PC-3 (cell line): ENCODE measurements at places on chromosomes 7 and 10.
A peak's percentile ranks its signal among the peaks of the same experiment; 100 is the strongest.

- no peak for DNase-seq
Observed at GRCh38 chr7:117024811-117025210, 71.5 kb downstream of the ST7 start.

DNA sequence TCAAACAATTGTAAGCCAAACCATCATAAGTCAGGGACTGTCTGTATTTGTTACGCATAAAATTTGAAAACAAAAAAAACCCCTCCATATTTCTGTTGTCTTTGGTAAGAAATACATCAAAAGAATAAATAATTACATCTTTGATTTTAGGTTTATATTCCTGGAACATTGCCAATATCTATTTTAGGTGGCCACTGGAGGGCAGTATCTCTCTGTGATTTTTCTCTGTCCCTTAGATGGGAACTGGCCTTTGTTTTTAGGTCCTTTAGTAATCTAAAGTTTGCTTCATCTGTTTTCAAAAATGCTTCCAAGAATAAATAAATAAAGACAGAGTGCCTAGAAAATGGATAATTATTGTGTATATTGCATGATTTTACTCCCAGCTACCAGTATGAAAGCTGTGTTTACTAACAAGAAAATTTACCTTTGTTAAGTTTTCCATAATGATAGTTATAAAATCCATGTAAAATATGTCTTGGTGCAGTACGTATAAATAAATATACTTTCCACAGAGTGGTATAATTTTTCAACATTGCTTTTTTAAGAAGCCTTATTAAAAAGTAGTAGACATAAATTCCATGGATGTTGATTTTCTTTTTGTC is 64.2 kb downstream of the PHYHIPL start:
- DNase-seq: peak; percentile 79

DNA sequence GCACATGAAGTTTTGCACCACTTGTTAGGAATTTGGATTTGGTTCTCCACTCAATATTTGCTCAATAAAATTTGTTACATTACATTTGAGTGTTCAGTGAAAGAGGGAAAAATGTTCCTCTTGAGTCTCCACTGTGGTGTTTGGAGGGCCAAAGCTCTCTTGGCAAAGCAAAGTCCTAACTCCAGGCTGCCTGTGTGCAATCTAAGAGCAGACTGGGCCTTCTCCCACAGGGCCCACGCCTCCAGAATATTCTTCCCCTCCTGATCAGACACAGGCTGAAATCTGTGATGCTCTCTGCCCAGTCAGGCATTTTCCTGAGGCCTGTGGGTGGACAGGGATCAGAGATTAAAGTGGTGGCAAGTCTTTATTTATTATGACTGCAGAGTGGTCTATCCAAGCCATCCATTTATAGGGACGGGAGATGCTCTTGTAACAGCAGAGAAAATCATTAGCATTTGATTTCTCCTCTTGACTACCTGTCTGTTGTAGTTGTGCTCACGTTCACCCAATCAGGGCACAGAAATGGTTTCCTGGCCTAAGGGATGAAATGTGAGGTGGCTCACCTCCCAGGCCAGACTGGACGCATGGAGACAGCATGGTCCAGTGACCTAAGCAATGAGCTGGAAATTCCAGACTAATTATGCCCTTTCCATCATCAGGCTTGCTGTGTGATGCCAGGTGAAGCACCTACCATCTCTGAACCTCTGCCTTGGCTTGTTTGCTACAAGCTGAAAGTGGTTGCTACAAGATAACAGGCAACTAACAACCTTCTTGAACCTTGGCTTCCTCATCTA is 147.1 kb upstream of the NRBF2 start:
- no peak for DNase-seq

DNA sequence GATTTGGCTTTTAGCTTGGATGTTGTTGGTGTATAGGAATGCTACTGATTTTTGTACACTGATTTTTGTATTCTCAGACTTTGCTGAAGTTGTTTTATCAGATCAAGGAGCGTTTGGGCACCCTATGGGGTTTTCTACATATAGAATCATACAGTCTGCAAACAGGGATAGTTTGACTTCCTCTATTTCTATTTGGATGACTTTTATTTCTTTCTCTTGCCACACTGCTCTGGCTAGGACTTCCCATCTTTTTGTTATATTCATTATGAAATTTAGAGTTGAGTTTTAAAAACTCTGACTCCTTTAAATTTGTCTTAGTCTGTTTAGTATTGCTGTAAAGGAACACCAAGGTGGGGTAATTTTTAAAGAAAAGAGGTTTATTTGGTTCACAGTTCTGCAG is 4.7 kb downstream of the ZNF786 start:
- no peak for DNase-seq

DNA sequence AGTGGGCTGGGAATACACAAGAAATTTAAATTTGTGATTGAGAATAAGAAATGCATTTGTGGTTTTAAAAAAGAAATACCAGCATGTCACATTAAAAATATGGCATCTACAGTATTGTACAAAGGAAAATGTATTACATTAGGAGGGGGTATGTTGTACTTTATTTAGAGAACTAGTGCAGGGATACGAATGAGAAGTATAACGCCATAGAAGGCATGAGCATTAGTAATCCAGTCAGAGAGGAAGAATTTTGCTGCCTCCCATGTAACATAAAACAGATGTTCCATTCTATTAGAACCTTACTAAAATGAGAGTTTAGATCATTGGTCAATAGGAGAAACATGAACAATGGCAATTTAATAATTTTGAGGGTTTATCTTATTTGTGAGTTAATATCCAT is 182.2 kb downstream of the ADK start:
- no peak for DNase-seq

DNA sequence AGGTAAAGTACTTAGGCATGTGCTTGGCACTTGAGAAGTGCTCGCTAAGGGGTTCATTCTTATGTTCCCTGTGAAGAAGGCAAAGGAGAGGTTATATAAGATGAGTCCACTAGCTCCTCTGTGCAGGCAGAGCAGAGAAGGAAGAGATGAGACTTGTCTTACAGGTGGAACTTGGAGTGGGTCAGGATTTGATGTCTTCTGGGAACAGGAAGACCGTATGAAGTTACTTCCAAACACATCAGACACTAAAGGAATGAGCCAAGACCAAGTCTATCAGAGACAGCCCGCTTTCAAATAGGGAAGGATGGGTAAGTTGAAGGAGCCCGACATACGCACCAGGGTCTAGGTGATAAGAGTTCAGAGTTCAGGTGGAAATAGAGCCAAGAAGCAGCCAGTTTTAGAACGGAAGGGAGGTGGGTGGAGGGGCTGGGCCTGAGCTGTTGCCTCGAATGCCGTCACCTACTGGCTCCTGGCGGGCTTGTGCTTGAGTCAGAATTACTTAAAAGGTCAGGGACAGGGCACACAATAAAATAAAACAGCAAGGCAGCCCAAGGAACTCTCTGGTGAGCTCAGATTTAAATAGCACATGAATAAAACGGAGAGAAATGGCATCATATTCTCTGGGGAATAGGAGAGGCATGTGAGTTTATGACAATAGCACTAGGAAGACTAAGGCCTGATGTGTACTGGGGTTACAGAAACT is 56.1 kb upstream of the GRB10 start:
- DNase-seq: peak; percentile 87

- no peak for DNase-seq
Observed at GRCh38 chr7:66055321-66055956, 20.2 kb upstream of the ASL start.

- DNase-seq: peak; percentile 46
Observed at GRCh38 chr7:48083114-48083830, 5.8 kb upstream of the UPP1 start.

GRCh38 chr7:157930441-157930840 is 593.6 kb downstream of the DNAJB6 start:
- no peak for DNase-seq

GRCh38 chr10:32379318-32379949 is 32.5 kb upstream of the EPC1 start:
- DNase-seq: peak; percentile 93

GRCh38 chr10:30490289-30491000 is 56.5 kb downstream of the MAP3K8 start:
- no peak for DNase-seq

- no peak for DNase-seq
Observed at GRCh38 chr7:87511510-87511909, 36.0 kb upstream of the ABCB4 start.

GRCh38 chr7:131903315-131903714 is 346.9 kb upstream of the PODXL start:
- DNase-seq: no peak

GRCh38 chr7:47421456-47421855 is 160.5 kb downstream of the TNS3 start:
- DNase-seq: no peak

GRCh38 chr10:11783558-11783865 is 39.6 kb upstream of the PROSER2 start:
- DNase-seq: peak; percentile 8

- DNase-seq: no peak
Observed at GRCh38 chr10:126294451-126294850, 93.8 kb downstream of the ADAM12 start.

DNA sequence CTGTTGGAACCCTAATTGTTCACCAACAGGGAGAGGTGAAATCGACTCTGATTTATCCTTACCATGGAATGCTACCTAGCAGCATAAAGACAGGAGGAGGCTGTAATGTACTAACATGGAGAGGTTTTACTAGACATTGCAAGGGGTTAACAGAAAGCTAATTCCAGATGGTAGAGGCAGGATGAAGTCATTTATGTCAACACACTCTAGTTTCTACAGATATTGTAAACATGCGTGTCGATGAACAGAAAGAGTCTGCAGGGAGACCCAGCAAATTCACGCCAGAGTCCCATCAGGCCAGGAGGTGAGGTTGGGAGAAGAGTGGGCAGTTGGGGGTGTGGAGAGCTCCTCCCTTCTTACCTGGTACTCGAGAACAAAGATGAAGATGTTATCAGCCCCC is 7.0 kb downstream of the NPC1L1 start:
- no peak for DNase-seq

DNA sequence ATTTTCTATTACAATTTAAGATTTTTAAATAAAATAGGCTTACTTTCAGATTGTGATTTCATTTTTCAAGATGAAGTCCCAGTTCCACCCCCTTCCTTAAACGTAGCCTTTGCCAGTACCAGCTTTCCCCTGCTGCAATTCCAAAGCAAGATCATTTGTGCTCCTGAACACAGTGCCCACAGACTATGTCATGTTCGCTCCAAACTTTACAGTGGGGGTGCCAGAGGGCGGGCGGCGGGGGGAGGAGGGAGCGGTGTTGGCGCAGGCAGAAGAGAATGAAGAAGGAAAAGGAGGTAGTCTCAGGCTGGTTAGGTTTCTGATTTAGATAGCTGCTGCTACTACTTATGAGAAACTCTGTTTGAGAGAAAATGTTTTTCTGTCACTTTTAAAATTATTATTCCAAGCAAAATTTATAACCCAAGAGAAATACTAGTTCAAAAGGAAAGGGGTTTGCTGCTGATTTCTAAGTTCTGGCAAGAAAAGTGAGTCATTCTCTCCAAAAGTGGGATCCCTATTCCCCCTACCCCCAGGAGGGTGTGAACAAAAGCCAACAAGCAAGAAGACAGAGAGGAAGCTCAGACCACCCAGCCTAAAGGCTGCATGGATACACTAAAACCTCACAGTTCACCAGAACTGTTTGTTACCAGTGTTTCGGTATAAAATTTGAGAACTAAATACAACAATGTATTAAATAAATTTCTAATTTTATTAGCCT is 109.6 kb downstream of the SRPK2 start:
- DNase-seq: no peak

GRCh38 chr10:113961182-113962031 is 82.3 kb upstream of the ADRB1 start:
- no peak for DNase-seq
